ENCODE measurements at places on chromosomes 3 and 15.

GRCh38 chr3:52872245-52872644 is 25.1 kb downstream of the STIMATE start:
- no peak for DNase-seq

DNA sequence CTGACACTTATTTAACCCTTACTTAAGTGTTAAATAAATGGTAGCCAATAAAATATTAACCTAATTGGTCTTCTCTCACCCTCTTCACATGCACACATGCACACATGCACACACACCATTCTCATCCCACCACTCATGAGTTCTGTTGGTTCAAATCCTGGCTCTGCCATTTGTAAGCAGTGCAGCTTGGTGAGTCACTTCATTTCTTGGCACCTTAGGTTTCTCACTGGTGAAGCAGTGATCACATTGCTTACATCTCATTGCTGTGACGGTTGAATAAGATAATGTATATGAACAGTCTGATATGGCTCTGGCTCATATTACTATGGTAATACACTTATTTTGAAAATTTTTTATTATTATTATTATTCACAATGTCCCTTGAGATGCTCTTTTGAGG is 33.8 kb downstream of the RIOX2 start:
- DNase-seq, result no peak

DNA sequence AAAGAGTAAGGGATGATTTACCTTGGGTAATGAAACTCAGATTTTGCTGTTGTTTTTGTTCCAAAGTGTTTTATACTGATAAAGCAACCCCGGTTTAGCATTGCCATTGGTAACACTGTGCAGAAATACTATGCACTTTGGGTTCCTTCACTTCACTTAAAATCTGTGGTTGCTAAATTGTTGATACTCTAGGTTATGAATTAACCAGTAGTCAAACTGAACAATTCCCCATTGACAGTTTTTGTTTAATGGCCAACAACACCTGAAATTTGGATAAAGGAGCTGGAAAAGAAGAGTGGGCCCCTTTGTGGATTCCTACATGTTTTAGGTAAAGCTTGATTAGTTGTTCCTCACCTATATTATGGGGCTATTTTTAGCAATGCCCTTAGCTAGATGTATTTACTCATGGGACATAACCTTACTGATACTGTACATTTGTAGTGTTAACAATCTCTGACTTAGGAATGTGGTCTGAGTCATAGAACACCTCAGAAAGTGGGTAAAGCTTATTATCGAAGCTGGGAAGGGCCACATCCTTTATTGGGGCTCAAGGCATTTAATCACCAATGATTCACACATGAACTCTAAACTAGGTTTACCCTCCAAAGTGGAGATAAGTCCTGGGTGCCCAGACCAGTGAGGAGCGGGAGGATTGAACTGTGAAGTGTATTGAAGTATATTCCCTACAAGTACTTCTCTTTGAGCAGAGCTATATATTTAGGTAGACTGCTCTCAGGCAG is 29.5 kb upstream of the THRB start:
- no peak for DNase-seq

- no peak for DNase-seq
Observed at GRCh38 chr3:125436921-125437320, 61.8 kb upstream of the ZNF148 start.

DNA sequence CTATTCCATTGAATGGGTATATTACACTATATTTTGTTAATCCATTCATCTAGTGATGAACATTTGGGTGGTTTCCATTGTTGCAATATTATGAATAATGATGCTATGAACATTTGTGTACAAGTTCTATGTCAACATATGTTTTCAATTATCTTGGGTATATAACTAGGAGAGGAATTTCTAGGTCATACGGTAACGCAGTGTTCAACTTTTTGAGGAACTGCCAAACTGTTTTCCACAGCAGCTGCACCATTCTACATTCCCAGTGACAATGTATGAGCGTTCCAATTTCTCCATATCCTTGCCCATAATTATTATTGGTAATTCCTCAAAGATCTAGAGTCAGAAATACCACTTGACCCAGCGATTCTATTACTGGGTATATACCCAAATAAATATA is 24.1 kb upstream of the RORA start:
- DNase-seq, result no peak

- no peak for DNase-seq
Observed at GRCh38 chr3:165185707-165186327, 10.4 kb downstream of the SLITRK3 start.

DNA sequence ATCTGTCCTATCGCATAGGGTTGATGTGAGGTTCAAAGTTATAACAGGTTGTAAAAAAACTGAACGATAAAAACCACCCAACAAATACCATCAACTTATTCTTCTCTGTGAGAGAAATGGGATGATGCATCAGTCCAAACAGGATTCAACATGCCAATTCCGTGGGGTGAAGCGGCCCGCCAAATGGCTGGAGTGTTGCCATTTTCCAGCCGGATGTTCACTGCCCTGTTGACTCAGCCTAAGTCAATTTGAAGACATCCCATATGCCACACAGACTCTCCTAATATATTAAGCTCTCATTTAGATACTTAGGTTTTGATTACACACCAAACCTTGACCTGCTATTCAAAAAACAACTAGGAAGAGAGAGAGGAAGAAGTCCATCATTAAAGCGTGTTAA is 311.1 kb downstream of the VPS13C start:
- no peak for DNase-seq

- no peak for DNase-seq
Observed at GRCh38 chr3:98519351-98519750, 3.4 kb downstream of the CLDND1 start.

DNA sequence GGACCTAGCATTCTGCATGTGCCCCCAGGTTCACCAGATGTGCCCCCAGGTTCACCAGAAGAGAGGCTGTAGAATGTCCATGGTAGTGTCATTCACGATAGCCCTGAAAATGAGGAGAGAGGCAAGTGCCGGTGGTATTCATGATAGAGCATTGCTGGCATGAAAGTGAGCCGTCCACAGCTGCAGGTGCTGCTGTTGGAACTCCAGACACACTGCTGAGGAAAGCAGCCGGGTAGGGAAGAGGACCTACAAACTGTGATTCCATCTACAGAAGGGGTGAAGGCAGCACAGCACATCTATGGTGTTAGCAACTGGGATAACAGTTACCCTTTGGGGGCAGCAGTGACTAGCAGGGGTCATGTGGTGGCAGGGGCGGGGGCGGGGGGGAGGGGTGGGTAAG is 125.0 kb upstream of the PLXNA1 start:
- DNase-seq, result no peak

Measured in GM06990 (cell line).